ENCODE measurements at places on chromosomes 11 and 22. TPM values are rescaled to one million over a fixed set of nuclear protein-coding genes. Genes with fewer than 3 reads are reported as not detected.

KIAA0930 gene
- total RNA-seq = 67.6 TPM

CRYBB2 gene
- total RNA-seq = not detected

TRIM51 gene
- total RNA-seq = not detected

C11orf87 gene
- total RNA-seq = not detected

KCTD21 gene
- total RNA-seq = 16.9 TPM

MSANTD4 gene
- 36.9 TPM for total RNA-seq

SCARF2 gene
- total RNA-seq = 25.2 TPM

PPP6R3 gene
- 108 TPM for total RNA-seq

PIM3 gene
- 53.8 TPM for total RNA-seq

SUSD2 gene
- 2.6 TPM for total RNA-seq

Measured in smooth muscle cell of trachea (primary cell).